ENCODE measurements at places on chromosomes 2 and 18. TPM values are rescaled to one million over a fixed set of nuclear protein-coding genes. Genes with fewer than 3 reads are reported as not detected.

GRCh38 chr18:36108601-36109000, 20.5 kb downstream of the SLC39A6 start:
- DNase-seq: no peak

GRCh38 chr2:101754618-101755017, 57.1 kb downstream of the MAP4K4 start:
- no peak for DNase-seq

DNA sequence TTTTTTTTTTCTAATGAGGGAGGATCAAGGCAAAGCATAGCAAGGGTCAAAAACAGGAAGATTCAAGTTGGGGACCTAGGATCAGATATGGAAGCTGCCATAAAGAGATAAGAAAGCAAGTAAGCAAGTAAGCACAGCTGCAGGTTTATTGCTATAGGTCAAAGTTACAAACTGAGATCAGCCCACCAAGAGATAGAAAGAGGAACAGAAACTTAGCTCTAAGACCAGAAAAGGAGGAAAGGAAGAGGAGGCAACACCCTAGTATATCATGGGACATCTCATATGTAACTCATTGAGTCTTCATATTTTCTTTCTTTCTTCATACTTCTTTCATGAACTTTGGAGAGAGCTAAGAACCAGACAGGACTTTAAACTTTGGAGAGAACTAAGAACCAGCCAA, 295.9 kb upstream of the CRIM1 start:
- DNase-seq: no peak

GRCh38 chr2:222710736-222711135, 39.3 kb downstream of the MOGAT1 start:
- no peak for DNase-seq

DNA sequence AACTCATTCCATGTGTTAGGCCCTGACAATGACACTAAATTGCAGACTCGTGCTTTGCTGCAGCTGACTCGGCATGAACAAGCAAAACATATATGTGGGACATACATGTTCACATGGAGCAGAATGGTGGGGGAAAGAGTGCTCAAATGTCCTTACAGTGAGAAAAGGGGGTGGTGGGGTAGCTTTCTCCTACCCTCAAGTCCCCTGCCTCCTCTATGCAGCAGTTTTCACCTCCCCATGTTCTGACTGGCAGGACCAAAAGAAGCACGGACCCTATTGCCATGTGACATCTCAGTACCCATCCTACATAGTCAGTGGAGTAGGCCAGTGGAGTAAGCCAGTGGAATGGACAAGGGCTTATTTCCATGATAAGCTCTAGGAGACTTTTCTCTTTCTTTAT, 259.3 kb downstream of the TTC32 start:
- no peak for DNase-seq

DNA sequence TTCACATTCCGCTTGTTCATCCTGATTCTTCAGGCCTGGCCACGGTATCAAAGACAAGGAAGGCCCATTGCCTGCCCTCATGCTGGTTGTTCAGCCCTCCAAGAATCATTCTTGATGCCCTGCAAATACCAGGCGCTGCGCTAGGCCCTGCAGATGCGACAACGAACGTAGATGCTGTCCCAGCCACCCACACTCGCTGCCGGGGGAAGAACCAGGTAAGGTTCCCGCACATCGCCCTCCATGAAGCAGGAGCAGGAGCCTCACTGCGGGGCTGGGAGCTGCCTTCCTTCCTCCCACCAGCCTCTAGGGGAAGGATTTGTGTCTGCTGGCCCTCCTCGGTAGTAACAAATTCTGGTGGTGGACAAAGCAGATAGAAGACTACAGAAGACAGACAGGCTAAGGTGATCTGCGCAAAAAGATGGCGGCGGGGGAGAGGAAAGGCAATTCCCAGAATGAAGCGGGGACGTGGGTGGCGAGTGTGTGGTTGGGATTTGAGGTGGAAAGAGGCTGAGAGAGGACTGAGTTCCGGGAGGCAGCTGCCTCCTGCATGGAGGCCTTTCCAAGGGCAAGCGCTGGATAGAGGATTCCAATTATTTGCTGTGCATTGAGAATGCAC, 19.8 kb upstream of the GPR55 start:
- DNase-seq: no peak

GRCh38 chr2:98346311-98347236, at the start of gene CNGA3:
CNGA3 (plus strand) TSS chr2:98346456; CDS start chr2:98369976, 23,520 bp downstream.
- peak; percentile 78 for DNase-seq

DNA sequence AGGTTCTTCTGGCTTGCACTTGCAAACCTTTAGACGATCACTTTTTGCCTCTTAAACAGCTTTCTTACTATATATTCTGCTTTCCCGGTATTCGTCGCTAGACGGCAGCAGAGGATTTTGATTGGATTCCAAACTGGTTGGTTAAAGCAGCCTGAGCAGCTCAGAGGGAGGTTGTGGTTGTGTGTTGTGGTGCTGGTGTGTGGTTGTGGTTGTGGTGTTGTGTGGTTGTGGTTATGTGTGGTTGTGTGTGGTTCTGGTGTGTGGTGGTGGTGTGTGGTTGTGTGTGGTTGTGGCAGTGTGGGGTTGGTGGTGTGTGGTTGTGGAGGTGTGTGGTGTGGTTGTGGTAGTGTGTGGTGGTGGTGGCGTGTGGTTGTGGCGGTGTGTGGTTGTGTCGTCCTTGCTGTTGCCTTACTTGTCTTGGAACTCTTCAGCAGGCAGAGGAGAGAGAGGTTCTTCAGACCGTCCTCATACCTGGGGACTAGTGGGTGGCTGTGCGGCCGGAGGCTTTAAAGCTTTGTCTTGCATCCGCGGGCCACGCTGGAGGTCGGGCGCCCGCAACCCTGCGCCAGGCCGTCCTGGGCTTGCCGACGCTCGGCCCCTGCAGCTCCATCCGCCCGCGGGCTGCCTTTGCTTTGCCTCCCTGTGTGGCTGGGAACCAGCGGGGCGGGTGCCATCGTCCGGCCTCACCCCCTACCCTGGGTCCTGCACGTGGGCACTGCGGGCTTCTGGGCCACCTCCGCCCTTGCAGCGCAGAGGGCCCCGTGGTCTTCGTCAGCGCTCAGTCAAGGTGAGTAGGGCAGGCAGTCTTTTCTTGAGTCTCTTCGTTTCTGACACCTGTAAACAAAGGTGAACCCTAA, 190.8 kb downstream of the ARHGAP28 start:
- no peak for DNase-seq

DNA sequence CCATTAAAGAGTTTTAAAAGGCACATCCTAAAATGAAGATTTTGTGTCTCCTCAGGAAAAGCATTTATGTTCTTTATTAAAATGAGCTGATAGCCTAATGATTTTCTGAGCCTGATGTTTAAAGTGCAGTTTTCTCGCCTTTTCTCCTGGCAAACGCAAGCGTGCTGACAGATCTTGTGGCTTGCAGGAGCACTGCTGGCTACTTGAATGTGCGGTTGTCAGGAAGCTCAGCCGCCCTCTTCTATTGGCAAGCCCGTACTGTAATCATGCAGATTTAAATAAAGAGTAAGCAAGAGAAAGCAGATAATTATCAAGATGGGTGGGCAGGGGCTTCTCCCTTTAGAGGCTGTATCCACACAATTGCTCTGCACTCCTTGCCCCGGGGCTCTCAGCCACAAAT, 139.5 kb upstream of the SPHKAP start:
- DNase-seq: no peak

GRCh38 chr2:46400016-46400415, 79.3 kb upstream of the TMEM247 start:
- no peak for DNase-seq

DNA sequence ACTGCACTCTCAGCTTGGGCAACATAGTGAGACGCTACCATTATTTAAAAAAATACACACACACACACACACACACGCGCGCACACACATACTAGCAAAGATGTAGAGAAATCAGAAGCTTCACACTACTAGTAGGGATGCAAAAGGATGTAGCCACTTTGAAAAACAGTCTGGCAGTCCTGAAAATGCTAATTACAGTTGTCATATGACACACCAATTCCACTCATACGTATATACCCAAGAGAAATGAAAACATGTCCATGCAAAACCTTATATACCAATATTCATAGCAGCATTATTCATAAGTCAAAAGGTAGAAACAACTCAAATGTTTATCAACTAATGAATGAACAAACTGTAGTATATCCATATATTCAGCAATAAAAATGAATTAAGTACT, 90.3 kb downstream of the SLC25A12 start:
- no peak for DNase-seq

DNA sequence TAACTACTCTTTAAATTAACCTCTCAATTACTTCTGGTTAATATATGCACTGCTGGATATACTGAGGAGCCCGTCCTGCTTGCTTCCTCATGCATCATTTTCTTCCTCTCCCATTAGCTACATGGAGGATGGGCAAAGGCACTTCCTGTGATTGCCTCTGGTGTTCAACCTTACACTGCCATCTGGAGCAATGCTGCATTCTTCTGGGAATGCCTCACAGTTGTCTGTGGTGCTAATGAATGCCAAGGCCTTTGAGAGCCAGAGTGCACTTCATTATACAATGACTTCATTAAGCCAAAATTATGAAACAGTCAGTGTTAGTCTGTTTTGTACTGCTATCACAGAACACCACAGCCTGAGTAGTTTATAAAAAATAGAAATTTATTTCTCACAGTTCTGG, 134.8 kb upstream of the DOCK10 start:
- DNase-seq: no peak

- DNase-seq: no peak
Measured at GRCh38 chr2:33073018-33073417, 126.3 kb downstream of the LTBP1 start.

DNA sequence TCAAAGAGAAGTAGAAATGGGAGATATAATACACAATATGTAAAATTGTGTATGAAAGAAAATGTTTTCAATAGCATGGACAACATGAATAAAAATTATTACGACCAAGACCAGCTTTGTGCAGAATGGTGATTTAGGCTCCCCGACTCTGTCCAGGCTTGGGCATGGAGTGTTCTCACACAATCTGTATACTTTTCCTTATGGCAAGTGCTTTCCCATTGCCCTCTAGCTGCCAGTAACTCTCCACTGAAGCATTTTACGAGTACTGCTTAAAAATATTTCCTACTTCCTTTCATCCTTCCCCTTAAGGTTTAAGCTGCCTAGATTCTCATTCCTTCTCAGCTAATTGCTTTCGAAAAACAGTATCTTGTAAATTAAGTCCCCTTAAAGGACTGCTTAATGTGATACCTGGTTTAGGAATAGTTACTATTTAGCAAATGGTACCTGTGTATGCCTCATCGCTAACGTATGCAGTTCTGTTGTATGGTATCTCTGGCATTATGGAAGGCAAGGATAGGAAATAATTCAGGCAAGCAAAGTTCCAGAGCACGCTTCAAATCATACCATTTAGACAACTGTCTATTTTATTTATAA, 714.6 kb downstream of the ERBB4 start:
- no peak for DNase-seq

Gene ZBTB7C
- total RNA-seq: 14.8 TPM

Gene MYO7B
- total RNA-seq: 0.79 TPM

Gene ACMSD
- not detected for total RNA-seq

Gene CDH20
- total RNA-seq: 0.38 TPM

Gene FSIP2
- 1.3 TPM for total RNA-seq
